ENCODE measurements at places on chromosomes 1 and 21. TPM values are rescaled to one million over a fixed set of nuclear protein-coding genes. Genes with fewer than 3 reads are reported as not detected.

Gene DNM3
- 6.3 TPM for polyA plus RNA-seq

DNA sequence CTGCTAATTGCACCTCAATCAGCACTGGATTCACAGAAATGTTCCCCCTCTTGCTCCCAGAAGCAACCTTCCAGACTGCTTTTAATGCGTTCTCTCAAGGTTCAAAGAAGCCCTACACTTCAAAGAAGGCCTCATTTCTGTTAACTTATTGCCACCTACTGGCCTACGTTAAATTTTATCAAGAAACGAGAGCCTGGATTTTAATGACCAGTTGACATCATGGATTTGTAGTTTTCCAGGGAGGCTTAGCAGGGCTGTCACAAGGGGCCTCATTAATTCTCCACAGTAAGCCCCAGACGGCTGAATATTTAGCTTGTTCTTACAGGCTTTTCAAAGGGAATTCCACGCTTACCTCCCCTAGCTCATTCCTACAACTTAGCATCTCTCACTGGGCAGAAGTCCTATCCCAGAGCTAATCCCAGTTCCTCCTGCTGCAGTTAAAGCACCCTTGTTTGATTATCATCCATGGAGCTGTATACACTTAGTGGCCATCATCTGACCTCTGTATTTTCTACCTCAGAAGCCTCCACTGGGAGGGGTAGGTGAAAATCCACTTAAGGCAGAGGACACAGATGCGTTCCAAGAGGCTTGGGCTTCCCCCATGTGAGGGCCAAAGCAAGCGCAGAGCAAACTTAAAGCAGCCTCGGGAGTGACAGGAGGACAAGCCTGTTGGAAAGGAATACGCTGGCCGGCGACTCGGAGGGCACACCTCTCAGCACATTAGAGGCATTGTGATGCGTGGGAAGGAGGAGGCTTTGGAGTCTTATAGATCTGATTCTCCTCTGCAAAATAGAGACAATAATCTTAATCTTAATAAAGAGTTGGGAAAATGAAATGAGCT, 32.2 kb upstream of the CYP4X1 start:
- no peak for DNase-seq

DNA sequence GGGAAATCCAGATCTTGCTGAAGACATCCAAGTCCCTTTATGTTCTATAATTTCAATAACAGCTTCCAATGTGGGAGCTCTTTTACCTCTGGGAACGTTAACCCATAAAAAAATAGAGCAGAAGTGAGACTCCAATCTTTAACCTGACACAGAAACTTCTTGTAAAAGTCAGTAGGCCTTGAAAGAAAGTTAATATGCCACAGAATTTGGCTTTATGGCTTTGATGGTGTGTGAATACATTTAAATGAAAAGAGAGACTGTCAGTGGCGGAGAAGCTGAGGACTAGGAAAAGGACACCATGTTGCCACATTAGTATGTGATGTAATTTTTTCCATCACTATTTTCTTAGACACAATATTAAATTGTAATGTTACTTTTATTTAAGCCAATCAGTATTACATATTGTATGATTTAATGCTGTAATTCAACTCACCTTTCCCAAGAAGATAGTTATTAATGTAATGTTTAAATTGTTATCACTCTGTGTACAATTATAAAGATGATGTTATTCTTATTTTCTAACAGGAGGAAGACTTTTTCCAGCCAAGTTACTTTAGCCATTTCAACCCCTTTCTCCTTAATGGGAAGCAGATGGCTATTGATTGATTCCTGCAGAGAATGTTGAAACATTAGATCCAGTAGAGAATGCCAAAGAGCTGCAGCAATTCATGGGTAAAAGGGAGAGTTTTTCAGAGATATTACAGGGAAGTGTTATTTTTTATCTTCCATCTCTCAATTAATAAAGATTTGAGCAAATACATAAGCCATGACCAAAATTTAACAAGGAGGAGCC, 17.5 kb upstream of the CLDN8 start:
- DNase-seq, result peak; percentile 66

- no peak for DNase-seq
Observed at GRCh38 chr1:229023651-229024300, 247.1 kb upstream of the RAB4A start.

DNA sequence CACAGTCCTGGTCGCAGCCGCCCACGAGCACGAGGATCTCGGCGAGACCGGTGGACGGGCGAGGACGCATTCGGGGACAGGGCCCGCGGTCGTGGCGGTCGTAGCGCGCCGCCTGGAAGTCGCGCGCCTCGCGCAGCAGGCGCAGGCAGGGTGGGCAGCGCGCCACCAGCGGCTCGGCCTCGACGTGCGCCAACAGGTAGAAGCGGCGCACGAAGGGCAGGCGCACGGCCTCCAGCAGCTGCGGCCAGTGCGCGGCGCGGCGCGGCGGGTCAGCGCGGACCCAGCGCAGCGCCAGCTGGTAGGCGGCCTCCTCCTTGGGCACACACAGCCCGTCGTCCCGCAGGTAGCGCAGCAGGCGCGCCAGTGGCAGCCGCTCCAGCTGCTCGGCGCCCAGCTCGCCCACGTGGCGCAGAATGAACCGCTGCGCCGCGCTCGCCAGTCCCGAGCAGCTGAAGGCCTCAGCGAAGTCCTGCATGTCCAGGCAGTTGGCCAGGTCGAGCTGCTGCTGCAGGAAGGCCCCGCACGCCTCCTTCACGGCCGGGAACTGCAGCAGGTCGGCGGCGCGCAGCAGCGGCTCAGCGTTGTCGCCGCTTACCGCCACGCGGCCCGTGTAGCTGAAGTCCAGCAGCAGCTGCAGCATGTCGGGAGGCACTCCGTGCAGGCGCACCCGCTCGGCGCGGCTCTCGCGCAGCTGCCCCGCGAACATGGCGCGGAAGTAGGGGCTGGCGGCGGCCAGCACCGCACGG, 573 bp downstream of the KLHL21 start:
- DNase-seq, result no peak

Gene FAM177B
- 0.24 TPM for polyA plus RNA-seq

DNA sequence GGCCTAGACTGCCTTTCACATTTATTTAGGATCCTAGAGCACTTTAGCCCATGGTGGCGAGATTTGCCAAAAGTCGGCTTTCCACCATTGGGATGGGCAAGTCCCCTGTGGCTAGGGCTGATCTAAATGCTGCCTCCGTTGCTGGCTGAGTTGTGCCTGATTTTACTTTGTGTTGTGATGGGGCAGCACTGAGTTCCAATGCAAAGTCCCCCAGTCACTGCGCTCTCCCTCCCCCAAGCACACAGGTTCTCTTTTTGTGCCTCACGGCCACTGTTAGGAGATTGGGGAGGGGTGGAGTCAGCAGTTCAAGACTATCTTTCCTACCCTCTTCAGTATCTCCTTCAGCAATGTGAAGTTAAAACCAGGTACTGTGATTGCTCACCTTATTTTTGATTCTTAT, 66.7 kb upstream of the COX20 start:
- DNase-seq, result no peak

DNA sequence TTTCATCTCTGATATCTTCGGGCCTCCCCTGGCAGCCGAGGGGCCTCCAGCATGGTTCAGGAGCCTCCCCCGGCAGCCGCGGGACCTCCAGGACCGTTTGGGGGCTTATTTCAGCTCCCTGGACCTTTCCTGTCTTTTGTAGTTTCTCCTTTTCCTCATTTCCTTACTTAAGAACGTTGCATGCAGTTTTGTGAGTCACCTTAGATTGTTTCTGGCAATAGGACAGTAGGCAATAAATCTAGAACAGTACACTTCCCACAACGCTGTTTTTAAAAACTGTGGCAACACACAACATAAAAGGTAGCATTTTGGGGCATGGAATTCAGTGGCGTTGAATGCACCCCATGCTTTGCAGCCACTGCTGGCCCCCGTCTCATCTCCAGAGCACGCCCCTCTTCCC, 24.4 kb downstream of the FAAP20 start:
- no peak for DNase-seq

DNA sequence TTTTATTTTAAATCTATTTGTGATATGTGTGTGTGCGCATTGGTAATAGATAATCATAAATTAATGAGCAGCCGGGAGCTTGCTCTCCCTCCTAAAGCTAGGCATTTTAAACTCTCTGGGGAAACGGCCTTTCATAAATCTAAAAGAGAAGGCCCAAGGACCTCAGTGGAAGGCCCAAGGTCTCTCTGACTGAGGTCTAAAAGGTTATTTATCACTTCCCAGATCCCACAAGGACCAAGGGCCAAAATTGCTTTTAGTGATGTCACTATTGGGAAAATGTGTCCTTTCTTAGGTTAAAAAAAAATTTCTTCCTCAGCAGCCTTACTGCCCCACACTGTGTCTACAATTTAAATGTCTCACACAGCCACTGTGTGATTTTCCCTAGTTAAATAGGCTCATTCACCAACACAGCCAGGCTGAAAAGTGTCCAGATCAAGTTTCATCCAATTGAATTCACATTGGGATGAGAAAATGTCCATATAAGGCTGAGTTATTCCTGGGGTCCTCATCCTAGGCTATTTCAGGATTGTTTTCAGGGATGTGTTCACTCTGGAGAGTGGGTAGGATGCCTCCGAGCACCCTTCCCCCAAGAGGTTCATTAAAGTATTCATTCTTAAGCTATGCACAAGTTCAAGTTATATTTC, 46.1 kb downstream of the SLC44A3 start:
- DNase-seq, result no peak

Gene DCST1
- 0.25 TPM for polyA plus RNA-seq

All from muscle of arm (tissue), 14 donors.